Fibroblast of lung (primary cell): ENCODE measurements at places on chromosomes 2 and 18.

GRCh38 chr18:69954719-69955480 lies 7.2 kb upstream of the CD226 start:
- DNase-seq: no peak

GRCh38 chr18:50849419-50849821 lies 29.5 kb upstream of the ME2 start:
- peak; percentile 43 for DNase-seq

- DNase-seq: no peak
These were observed 114.5 kb downstream of the ADCYAP1 start for GRCh38 chr18:1019191-1019590.

DNA sequence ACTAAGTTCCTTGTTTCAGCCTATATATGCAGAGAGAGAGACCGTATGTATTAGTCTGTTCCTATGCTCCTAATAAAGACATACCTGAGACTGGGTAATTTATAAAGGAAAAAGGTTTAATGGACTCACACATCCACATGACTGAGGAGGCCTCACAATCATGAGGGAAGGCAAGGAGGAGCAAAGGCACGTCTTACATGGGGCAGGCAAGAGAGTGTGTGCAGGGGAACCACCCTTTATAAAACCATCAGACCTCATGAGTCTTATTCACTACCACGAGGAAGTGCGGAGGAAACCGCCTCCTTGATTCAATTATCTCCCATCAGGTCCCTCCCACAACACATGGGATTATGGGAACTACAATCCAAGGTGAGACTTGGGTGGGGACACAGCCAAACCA lies 73.8 kb downstream of the TMEM18 start:
- DNase-seq: no peak

- DNase-seq: no peak
These were observed 307.5 kb downstream of the TCF4 start for GRCh38 chr18:55280503-55280902.

DNA sequence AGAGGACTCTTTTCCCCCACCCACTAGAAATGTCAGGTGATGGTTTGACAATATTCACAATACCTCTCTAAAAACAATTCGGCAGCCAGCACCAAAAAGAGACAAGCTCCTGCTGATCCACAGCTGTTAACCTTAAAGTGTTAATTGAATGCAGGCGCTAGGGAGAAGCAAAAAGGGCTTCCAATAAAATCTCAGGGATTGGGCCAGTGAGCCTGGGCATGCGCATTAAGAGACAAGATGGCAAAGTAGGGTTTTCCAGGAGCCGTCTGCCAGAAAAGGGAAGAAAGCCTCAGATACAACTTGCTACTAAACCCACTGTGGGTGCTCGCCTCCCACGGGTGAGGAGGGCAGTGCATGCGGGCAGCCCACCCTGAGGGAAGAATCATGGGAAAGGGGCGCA lies 98.8 kb downstream of the HS6ST1 start:
- no peak for DNase-seq

- DNase-seq: no peak
These were observed 128.4 kb upstream of the CCDC85A start for GRCh38 chr2:56055405-56055804.

DNA sequence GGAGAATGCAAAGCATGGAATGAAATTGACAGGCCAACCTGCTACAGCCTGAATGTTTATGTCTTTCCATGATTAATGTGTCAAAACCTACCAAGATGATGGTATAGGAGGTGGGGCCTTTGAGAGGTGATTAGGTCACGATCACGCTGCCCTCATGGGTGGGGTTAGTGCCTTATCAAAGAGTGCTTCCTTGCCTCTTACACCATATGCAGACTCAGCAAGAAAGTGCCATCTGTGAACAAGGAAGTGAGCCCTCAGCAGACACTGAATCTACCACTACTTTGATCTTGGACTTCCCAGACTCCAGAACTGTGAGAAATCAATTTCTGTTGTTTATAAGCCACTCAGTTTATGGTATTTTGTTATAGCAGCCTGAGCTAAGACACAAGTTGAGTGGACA lies 147.5 kb upstream of the BCL2L11 start:
- DNase-seq: no peak

- DNase-seq: peak; percentile 82
These were observed 207.2 kb downstream of the SLC8A1 start for GRCh38 chr2:40244675-40245074.

DNA sequence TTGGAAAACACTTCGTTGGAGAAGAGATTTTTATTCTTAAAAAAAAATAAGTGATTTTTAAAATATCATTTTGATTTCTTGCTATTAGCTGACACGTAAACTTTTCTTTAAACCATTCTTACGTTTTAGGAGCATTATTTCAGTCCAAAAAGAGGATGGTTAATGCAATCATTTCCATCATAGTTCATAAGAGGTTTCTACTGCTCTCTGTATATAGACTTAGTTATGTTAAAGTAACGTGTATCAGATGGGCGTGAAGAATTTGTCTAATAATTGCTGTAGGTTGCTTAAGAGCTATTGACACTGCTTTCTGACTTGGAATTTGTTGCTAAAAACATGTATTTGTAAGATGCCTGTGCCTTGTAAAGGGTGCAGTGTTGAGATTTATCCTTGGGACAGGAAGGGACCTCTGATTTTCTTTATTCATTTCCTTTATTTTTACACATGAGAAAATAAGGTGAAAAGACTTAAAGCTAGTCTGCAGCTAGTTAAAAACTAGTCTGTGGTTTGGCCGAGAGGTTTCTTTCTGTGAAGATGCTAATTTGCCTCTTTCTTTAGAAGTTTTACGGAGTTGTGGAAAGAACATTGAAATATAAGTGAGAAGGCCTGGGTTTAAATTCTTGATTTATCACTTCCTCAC lies 2.9 kb downstream of the ANKRD12 start:
- DNase-seq: no peak

- no peak for DNase-seq
These were observed 173.1 kb downstream of the ASB1 start for GRCh38 chr2:238599549-238600505.

DNA sequence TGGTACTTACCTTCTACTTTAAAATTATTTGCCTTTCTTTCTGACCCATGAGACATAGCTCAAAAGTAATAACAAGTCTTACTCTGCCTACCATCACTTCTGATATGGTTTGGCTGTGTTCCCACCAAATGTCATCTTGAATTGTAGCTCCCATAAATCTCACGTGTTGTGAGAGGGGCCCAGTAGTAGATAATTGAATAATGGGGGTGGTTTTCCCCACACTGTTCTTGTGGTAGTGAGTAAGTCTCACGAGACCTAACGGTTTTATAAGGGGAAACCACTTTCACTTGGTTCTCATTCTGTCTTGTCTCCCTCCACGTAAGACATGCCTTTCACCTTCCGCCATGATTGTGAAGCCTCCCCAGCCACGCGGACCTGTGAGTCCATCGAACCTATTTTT lies 47.5 kb downstream of the GALNT3 start:
- no peak for DNase-seq

- DNase-seq: peak; percentile 15
These were observed 82.3 kb downstream of the COL3A1 start for GRCh38 chr2:189056200-189057106.

GRCh38 chr2:30758191-30758651 lies 49.0 kb downstream of the CAPN13 start:
- no peak for DNase-seq

- DNase-seq: no peak
These were observed 11.3 kb downstream of the HDLBP start for GRCh38 chr2:241304039-241304670.

GRCh38 chr18:38545071-38545470 lies 979.5 kb upstream of the CELF4 start:
- peak; percentile 1 for DNase-seq

- no peak for DNase-seq
These were observed 1.4 kb downstream of the ZBTB14 start for GRCh38 chr18:5294113-5294456.

DNA sequence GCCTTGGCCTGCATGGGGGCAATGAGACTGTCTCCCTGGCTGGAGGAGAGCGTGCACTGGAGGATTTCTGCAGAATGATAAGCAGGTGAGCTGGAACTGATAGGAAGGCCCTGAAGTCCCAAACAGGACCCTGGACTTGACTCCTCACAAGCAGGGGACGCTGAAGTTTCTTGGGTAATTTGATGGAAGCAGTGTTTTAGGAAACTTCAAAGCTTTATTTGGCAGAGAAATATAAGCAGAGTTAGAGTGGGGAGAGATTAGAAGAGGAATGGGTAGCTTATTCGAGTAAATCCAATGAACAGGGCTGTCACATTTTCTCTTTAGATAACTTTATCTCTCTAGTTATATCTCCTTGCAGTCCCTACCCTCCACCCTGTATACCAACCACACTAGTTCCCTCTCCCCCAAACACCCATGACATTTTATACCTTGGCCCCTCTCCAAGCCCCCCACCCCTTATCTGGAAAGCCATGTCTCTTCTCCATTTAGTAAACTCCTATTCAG lies 73.6 kb upstream of the IGFBP5 start:
- no peak for DNase-seq

GRCh38 chr2:9998916-9999654 lies 44.3 kb upstream of the KLF11 start:
- no peak for DNase-seq

GRCh38 chr2:181052523-181052891 lies 72.1 kb downstream of the UBE2E3 start:
- no peak for DNase-seq

DNA sequence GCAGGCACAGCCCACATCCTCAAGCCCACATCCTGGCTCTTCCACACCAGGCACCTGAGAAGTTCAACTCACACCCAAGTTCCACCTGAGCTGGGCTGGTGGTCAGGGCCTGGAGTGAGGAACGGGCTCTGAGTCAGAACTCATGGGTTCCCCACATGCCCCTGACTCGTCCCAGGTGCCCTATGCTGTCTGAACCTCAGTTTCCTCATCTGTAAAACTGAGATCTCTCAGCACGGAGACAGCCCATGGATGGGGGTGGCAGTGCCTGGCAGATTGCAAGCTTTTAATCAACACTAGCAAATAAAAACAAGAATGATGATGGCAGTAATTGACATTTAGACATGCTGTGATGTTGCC lies 307.8 kb downstream of the NDUFA10 start:
- DNase-seq: no peak

- peak; percentile 19 for DNase-seq
These were observed 106.4 kb downstream of the VAPA start for GRCh38 chr18:10020171-10020570.

DNA sequence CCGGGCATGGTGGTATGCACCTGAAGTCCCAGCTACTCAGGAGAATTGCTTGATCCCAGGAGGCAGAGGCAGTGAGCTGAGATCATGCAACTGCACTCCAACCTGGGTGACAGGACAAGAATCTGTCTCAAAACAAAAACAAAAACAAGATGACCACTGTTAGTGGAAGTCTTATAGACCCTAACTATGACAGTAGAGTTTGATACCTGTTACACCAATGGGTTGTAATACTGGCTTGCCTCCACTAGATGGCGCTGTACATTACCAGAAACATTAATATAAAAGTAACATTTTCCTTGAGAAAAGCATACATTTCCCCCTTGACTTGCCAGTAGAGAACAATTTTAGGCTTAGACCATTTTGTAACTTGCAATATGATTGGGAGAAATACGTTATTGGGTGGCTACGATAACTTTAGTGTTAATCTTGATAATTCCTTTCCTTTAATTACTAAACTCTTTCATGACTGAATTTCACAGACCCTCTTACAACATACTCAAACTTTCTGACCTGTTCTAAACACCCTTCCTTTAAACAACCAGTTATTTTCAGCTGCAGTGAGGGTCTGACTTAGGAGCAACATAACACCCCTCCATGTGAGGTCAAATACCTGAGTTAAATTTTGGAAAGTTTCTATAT lies 19.5 kb downstream of the SLC25A52 start:
- DNase-seq: peak; percentile 18

- no peak for DNase-seq
These were observed 32.3 kb upstream of the PMAIP1 start for GRCh38 chr18:59867337-59868104.

GRCh38 chr2:15331787-15332186 lies 229.3 kb downstream of the NBAS start:
- no peak for DNase-seq

- DNase-seq: no peak
These were observed 270.8 kb downstream of the ZNF407 start for GRCh38 chr18:74868461-74868860.

DNA sequence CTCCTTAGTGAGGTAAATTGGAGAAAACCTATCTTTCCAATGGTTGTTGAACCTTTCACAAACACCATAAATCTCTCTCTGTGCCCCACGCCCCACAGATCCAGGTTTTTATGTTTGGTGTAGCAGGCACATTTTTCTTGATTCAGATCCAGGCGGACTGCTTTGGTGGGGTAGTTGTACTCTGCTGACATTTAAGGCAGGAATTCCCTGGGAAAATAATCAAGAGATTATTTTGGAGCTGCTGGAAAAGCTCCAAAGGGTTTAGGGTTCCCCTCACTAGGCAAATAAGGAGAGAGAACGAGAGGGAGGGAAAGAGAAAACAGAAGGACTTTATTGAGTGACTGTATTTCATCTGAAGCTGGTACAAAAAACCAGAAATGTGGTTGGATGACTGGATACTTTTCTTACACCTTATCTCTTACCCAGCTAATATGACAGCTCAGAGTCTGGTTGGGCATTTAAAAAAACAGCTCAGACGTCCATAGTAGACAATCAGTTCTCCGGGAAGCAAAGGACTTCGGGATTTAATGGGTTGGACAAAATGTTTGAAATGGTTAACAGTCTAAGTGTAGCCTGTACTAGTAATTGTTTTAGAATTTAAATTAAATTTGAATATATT lies 3.6 kb upstream of the AQP4 start:
- peak; percentile 0 for DNase-seq

GRCh38 chr18:59464486-59464885 lies 105.4 kb upstream of the LMAN1 start:
- no peak for DNase-seq

DNA sequence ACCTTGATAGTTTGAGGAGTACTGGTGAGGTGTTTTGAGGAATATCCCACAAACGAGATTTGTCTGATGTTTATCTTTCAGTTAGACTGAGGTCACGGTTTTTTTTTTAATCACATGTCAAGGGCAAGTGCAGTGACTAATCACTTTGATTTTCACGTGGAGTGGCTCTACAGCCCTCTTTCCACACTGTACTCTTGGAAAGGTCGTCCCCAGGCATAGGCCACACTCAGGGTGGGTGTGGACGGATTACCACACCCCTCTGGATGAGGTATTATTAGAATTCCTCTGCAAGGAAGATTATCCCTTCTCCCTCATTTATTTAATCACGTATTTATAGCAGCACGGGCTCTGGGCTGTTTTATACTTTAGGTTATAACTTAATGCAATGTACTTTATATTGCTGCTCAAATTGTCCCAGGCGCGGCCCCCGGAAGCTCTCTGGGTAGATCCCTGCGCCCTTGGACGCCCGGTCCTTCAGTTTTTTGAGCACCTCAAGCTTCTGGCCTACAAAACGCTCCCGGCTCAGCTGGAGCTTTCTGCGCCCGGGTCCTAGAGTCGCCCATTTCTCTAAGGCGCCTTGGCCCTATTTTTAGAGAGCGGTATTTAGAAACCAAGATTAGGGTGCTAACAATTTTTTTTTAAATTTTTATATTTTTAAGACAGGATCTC lies 515 bp upstream of the PLEKHB2 start:
- peak; percentile 65 for DNase-seq

DNA sequence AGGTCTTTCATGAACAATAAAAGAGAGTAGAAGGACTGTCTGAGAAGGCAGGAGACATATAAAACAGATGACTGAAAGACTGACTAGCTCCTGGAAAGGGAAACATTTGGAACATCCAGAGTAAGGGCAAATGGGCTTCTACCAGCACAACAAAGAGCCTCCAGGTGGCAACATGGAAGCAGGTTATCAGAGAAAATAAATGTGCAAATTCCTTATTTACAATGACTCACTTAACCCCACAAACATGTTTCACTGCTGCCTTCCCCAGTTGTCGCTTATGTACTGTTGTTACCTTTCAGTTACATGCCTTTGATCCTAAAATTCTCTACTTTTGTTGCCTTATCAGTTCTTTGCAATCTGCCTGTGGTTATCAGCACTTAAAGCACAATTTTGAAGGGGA lies 117.0 kb downstream of the HIBCH start:
- no peak for DNase-seq
